Stimulated activated CD4-positive, alpha-beta T cell treated with anti-CD3 and anti-CD28 coated beads, Interleukin-1b, Interleukin-23, amount 100 ng/mL, for 48 hours (primary cell): ENCODE measurements at places on chromosomes 13 and 19.
A peak's percentile ranks its signal among the peaks of the same experiment; 100 is the strongest.

- DNase-seq: no peak
These were observed 1.0 kb downstream of the IFT88 start for GRCh38 chr13:20567881-20568528.

DNA sequence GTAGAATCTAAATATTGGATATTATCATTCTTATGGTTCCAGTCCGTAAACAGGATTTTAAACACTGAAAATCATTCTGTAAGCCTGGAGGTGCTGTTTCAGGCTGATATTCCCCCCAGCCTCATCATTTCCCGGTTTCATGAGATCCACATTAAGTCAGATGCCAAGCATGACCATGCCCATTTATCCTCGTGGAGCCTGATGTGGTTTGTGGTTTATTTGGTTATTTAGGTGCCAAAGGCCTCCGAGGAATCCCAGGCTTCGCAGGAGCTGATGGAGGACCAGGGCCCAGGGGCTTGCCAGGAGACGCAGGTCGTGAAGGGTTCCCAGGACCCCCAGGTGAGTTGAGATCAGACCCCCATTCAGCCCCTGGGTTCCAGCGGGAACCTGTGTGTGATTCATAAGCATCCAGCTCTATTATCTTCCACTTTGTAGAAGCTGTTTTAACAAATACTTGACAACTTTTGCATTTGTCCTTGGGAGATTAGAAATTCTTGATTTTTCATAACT, 92.5 kb downstream of the RAB20 start:
- no peak for DNase-seq

DNA sequence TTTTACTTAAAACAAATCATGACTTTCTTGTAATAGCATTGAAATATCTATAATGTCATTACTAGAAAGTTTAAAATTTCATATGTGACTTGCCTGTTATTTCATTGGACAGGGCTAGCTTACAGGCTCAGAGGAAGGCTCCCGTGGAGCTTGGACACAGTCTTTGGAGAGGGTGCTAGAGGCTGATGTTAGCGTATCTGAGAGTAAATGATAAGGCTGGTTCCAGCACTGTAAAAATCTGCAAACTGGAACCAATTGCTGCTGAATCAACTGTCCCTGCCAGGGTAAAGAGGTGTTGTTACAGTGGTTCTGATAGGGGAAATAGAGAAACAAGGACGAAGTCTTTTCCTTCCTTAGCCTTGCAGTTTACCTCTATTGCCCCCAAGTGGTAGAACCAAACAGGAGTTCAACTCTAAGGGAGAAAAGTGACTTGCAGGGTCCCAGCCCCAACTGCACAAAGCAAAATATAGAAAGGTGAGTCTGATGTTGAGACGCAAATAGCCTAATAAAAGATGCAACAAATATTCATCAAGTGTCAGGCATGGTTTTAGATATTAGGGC, 901.7 kb downstream of the DIAPH3 start:
- DNase-seq: no peak

- DNase-seq: no peak
These were observed 33.5 kb downstream of the FBN3 start for GRCh38 chr19:8115805-8116396.

GRCh38 chr19:3821857-3822364, 35.7 kb upstream of the MATK start:
- DNase-seq: peak; percentile 89

DNA sequence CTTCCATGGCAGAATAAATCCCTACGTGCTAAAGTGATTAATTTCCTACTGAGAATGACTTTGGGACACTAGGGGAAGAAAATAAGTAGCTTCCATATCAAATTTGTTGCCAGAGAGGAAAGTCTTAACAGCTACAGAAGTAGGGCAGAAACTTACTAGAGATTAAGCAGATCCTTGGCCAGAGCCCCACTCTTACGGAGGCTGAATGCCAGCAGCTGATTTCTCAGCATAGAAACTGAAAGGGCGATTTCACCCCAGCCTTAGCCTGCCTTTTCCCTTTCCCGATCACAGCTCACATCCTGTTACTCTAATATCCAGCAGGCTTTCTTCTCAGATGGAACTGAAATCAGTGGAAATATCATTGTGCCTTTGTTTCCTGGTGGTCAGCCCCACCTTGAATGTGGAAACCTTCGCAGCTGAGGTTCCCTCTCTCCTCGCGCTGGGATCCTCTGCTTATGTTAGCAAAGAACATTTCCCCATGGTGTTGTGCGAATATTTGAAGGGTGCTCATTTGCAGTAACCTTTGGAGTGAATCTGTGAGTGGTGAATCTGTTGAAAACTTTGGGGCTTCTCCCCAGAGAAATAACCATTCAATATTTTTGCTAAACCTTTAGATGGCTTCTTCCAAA, 8.4 kb downstream of the FAM124A start:
- DNase-seq: no peak

GRCh38 chr13:46172531-46172991, 9.4 kb downstream of the LCP1 start:
- peak; percentile 34 for DNase-seq

DNA sequence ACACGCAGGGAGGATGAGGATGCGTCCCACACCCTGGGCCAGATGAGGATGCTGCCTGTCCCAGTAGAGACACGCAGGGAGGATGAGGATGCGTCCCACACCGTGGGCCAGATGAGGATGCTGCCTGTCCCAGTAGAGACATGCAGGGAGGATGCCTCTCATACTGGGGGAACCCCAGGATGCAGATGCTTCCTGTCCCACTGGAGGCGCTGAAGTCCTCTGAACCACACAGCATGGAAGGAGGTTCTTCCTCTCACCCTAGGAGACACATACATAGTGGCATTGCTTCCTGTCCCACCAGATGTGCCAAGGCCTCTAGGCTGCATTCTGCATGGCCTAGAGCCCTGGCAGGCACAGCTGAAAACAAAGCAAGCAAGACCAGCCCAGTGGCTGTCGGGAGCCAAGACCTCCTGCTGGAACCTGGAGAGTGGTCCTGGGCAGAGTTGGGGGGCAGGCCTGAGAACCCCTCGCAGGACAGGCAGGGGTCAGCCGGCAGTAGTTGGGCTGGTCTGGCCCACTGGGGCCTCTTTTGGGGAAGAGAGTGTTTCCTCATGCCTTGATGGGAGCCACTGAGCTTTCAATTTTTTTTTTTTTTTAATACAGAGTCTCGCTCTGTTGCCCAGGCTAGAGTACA, 4.3 kb downstream of the HPN start:
- peak; percentile 54 for DNase-seq
